ENCODE measurements at places on chromosomes 3 and 15.
A peak's percentile ranks its signal among the peaks of the same experiment; 100 is the strongest.

DNA sequence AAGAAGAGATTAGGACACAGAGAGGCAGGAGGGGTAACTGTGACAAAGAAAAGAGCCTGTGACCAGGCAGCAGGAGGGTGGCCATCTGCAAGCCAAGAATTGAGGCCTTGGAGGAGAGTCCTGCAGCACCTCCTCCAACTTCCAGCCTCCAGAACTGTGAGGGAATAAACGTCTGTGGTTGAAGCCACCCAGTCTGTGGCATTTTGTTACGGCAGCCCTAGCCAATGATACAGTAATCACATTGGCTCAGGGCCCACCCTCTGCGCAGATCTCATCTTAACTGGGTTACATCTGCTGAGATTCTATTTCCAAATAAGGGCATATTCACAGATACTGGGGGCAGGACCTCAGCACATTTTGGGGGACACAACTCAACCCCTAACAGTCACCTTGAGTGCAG lies 11.3 kb downstream of the SELENOS start:
- DNase-seq, result no peak

DNA sequence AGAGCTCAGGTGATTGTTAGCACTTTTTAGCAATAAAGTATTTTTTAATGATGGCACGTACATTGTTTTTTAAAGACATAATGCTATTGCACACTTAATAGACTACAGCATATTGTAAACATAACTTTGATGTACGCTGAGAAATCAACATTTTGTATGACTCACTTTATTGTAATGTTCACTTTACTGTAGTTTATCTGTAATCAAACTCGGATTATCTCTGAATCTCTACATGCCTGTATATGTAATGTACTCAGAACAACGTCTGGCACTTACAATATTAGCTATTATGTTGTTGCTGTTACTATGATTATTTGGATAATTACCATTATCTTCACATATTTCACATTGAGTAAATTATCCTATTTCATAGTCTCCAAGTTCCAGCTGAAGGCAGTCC lies 137.9 kb upstream of the CHRM5 start:
- no peak for DNase-seq

- DNase-seq, result peak; percentile 73
Measured at GRCh38 chr3:9396301-9396631, 1.1 kb upstream of the SETD5 start.

DNA sequence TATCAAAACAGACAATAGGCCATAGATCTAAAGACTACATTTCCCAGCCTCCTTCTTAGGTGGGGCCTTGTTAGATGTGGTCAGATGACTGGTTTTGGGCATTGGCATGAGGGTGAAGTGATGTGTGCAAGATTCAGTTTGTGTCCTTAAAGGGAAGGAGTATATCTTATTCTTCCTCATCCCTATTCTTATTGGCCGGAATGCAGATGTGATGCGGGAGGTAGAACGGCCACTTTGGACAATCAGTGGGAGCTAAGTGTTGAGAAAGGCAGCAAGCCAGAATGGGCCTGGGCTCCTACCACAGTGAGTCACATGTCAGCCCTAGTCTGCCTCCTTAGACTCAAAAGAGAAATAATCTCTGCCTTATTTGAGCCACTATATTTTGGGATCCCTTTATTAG lies 89.8 kb upstream of the MEX3B start:
- DNase-seq, result no peak

GRCh38 chr15:84863565-84864443 lies 20.7 kb upstream of the SLC28A1 start:
- no peak for DNase-seq

DNA sequence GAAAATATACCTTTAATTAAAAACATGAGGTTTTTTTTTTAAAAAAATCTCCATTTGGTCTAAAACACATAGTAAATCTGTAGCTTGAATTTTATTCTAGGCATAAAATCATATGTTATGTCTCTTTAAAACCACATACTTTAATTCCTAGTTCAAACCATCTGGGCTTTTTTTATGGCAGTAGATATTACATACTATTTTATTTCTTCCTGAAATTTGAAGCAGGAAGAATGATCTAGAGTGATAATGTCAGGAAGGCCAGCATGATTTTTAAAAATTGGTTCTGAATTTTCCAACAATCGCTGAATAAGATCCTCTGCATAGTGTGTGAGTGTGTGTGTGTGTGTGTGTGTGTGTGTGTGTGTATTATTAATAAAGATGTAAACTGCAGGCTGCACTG lies 420.3 kb downstream of the NAALADL2 start:
- DNase-seq, result no peak

GRCh38 chr3:113057117-113057516 lies 66.3 kb downstream of the GTPBP8 start:
- DNase-seq, result no peak

GRCh38 chr3:28915741-28916500 lies 364.9 kb upstream of the RBMS3 start:
- no peak for DNase-seq

DNA sequence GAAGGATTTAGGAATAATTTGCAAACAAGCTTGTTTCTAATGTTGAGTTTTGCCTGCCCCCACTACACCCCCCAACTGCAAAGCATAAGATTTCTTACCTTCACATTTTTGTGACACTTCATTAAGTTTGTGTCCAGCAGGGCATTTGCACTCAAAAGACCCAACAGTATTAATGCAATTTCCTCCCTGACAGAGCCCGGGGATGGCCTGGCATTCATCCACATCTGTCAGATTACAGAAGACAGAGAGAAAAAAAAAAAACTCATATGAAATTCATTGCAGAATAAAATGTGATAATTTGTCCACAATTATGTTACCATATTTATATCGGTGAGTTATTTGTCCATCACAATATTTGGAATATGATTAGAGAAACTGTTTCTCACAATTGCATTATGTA lies 111.5 kb downstream of the FBN1 start:
- DNase-seq, result no peak

GRCh38 chr3:79976466-79976865 lies 208.7 kb upstream of the ROBO1 start:
- no peak for DNase-seq

DNA sequence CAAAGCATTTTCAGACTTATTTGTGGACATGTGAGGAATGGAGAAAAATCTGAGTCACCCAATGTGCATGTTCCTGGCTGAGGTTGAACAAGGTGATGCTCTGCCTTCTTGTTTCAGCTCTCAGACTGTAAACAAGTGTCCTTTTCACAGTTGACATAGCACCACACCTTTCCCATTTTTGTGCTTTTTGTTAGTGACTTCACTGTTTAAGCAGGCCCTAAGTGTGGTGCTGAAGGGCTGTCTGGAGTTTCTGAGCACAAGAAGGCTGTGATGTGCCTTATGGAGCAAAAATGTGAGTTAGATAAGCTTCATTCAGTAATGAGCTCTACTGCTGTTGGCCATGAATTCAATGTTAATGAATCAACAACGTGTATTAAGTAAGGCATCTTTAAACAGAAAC lies 20.4 kb downstream of the ABI3BP start:
- no peak for DNase-seq

GRCh38 chr3:126339466-126339865 lies 17.7 kb downstream of the KLF15 start:
- DNase-seq, result no peak

DNA sequence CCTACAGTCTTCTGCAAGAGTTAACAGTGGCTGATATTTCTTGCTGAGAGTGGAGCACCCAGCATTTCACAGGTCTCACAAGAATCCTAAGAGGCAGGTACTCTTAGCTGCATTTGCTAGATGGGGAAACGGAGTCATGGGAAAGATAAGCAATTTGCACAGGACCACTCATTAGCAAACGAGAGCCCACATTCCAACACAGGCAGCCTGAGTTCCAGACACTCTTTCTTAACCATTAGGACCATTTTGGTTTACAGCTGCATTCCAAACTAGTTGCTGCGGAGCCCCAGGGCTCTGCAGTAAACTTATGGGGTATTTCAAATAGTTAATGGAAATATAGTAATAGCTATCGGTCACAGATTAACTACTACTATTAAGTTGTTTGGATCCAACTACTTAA lies 42.5 kb downstream of the LYZL4 start:
- DNase-seq, result no peak

DNA sequence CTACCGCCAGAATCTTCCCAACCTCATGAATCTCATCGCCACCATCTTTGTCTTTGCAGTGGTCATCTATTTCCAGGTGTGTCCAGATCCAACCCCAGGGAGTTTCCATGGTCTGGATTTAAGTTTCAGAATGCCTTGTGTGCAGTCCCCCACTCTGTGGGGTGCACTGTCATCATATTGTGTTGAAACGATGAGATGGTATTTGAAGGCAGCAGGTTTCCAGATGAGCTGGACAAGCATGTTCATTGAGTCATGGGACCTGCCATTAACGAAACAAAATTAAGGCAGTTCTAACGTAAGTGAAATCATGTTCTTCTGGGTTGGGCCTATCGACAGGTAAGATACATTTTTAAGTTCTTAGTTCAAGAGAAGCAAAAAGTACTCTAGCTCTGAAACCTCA lies 12.7 kb downstream of the SEC61A1 start:
- no peak for DNase-seq

- no peak for DNase-seq
Measured at GRCh38 chr3:127450331-127450730, 140.2 kb downstream of the TPRA1 start.

DNA sequence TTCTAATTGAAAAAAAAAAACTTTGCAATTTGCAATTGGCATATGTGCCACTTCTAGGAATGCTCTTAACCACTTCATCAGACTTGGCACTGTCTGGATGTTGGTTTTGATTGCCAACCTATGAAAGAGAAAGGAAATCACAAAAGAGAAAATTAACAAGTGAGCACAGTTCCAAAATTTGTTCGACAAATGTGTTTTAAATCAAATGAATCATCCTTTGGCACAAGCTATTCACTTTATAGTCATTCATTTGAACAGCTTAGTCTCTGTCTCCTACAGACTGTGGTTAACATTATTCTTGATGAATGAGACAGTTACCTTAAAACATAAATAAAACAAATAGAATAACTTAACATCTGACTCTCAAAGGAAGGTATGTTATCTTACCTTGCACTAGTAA lies 265.0 kb downstream of the EPHA3 start:
- DNase-seq, result no peak

DNA sequence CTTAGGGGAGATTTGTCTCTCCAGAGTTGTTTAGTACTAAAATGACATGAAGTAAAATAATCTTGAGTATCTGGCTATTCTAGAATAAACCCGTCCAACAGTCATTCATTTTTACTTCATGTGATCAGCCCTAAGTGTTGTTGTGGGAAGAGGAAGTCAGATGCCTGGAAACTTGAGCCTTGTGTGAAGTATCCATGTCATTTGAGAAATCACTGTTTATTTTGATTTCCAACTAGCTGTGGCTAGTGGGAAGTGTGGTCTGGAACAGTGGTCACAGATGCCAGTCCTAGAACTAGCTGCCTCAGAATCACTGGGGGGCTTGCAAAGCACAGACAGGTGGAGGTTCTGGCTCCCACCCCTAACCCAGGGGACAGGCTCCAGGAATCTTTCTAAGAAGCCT lies 77.7 kb upstream of the LIMD1 start:
- DNase-seq, result no peak

DNA sequence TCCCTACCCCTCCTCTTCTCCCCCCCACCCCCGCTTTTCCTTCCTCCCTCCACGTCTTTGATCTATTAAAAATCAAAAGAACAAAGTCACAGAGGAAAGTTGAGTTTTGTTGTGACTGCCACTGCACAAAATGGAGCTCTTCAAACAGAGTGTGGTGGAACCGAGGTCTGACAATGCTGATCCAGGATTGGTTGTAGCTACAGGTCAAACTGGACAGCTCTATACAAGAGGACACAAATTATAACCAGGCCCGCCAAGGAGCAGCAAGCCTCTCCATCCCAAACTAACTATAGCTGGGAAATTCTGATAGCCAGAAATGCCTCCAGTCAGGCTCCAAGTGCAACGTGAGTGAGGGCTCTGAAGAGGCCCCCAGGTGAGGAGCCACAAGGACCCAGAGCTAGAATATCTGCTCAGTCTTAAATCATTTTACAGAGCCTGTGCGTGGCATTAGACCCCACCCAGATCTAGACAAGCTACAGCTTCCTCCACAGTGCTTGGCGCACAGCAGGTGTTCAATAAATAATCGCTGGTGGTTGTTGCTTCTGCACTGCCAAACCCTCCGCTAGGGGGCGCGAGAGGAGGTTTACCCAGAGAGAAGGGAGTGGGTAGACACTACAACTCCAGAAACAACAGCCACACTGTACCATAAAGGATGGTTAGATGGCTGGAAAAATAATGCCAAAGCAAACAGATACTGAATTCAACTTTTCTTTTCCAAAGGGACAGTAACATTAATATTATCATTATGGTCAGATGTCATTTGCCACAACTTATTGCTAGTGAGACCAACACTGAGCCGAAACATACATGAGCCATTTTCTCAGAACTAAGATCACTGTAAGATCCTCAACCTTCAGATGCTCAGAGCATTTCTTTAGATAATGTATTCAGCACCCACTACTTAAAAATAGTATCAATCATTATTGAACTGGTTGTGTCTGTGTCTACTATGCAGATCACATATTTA lies 44.6 kb downstream of the ZIC4 start:
- DNase-seq, result no peak

GRCh38 chr15:44299997-44300396 lies 11.5 kb downstream of the GOLM2 start:
- no peak for DNase-seq

DNA sequence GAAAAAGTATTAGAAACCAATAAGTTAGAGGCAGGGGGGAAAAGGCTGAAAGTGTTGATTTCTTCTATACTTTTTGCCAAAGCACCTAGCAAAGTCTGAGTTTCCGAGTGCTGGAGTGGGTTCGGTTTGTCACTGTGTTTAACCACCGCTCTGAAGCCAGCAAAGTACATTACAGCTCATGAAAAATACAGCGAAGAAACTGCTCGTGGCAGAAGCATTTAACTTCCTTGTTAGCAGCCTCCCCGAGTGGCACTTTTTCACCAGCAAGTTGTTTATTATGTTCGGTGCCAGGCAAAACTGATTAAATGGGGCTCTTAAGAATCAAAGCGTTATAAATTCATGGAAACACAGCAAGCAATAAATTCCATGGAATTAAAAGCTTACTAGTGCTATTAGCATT lies 313.6 kb downstream of the FOXP1 start:
- no peak for DNase-seq

DNA sequence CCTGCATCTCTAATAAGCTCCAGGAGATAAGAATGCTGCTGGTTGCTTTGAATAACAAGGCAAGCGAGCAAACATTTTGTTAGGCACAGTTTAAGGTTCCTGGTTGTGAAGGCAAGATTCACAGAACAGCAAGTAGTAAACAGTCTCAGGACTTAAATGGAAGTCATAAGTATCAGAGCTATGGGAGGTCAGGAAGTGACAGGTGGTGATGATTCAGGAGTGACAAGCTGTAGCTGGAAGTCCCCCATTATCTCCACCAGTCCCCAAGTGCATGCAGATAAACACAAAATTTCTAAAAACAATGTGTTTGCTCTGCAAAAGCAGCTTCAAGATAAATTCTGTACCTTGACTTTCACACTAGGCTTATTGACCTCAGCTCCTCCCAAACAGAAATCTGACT lies 3.3 kb downstream of the FETUB start:
- DNase-seq, result no peak
